ENCODE measurements at places on chromosomes 2 and 18.

- DNase-seq = no peak
These were observed 44.5 kb downstream of the MYT1L start for GRCh38 chr2:2286592-2286991.

DNA sequence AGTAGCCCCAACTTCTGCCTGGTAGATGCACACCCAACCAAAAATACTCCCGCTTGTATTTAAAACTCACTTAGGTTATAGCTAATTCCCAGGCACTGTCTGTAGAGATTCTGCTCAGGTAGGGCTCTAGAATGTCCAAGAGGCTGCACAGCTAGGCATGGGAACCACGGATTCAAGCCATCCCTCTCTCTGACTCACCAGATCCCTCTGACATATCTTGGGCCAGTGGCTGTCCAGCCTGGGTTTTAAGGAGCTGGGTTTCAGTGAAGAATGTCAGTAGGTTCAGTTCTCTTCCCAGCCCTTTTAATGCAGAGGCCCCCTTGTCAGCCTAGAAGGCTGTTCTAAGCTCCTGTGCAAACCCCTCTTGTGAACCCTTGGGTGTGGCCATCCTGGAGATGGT lies 15.9 kb upstream of the IL1R1 start:
- DNase-seq = no peak

DNA sequence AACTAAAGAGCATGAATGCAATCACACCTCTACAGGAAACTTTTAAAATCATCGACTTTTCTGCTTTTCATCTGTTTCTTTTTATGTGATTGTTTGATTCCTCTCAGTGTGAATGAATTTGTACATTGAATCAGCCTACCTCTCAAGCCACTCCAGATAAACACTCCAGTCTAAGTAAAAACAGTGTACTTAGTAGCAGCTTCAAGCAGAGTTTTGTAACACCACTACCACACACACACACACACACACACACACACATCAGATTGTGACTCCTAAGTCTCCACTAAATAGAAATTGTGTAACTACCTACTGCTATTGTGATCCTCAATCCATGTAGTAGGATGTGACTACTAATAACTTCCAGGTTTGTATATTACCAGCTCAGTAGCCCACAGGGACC lies 65.3 kb upstream of the EPB41L5 start:
- no peak for DNase-seq

GRCh38 chr2:166388481-166389070 lies 12.8 kb upstream of the SCN9A start:
- DNase-seq = no peak

- DNase-seq = no peak
These were observed 83.0 kb upstream of the CTDP1 start for GRCh38 chr18:79596446-79597175.

DNA sequence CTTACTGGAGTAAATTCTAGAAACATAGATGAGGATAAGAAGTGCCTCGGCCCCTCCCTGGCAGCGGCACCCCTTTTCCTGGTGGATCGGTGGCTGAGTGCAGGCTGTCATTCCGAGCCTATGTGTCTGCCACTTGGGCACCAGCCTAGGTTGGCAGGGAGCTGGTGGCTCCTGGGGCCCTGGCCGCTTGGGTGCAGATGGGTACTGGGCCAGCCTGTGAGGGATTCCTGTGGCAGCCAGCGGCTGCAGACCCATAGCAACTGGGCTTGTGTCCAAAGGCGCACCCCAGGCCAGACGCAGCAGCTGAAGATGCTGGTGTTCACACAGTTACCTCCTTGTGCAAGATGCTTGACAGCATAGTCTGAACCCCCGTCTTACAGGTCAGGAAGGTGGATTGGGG lies 2.8 kb downstream of the SNORC start:
- no peak for DNase-seq

DNA sequence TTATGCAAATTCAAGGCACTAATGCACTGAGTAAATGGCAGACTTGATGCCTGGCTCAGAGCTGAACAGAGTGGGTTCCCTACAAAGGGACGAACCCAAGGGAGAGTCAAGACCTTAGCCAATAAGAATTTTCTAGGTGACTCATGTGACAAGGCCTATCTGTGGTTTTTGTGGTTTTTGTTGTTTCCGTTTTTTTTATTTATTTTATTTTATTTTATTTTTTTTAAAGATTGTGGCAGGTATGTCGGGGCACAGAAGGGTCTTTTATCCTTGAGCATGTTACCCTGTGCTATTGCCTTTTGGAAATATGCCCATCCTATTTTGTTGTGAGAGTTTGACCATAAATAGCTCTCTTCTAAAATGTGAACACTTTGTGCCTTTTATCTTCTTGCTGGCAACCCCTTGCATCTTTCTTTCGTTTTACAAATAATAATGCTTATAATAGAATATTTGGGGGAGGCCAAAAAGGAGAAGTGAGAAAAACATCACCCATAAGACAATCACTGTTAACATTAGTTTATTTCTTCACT lies 113.4 kb upstream of the AQP4 start:
- no peak for DNase-seq

DNA sequence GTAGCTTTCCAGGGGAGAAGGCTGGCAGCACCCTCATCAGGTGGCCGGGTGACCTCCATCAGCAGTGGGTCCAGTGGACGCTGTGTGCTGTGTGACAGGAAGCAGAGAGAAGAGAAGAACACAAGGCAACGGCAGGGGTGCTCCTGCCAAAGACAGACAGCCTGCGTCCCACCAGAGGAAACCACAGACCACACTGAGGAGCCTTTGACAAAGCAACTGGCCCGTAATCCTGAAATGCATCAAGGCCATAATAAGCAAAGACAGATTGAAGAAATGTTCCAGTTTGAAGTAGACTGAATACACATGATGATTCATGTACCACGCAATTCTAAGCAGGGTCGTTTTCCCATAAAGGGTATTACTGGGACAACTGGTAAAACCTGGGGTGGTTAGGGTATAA lies 172.4 kb downstream of the FBXO15 start:
- DNase-seq = no peak

DNA sequence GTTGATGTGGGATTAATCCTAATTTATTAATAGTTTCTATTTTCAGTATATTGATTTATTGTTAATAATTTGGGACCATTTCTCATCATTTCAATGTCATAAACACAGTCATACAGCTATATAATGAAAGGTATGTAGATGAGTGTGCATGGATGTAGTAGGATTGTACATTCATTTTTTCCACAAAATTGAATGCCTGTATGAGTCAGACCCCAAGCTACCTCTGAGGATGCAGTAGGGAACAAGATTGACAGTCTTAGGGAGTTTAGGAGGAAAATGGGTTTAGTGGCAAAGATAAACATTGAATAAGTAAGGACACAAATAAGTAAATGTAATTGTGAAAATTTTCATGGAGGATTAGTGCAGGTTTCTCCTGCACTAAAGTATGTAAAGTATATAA lies 14.1 kb upstream of the TMEFF2 start:
- no peak for DNase-seq

- no peak for DNase-seq
These were observed 154.7 kb upstream of the HDAC4 start for GRCh38 chr2:239555571-239555905.

GRCh38 chr2:65583061-65583460 lies 150.7 kb upstream of the SPRED2 start:
- DNase-seq = no peak

GRCh38 chr2:157923598-157924217 lies 47.6 kb upstream of the ACVR1 start:
- no peak for DNase-seq

- no peak for DNase-seq
These were observed 286.0 kb downstream of the LPIN1 start for GRCh38 chr2:12032398-12032797.

DNA sequence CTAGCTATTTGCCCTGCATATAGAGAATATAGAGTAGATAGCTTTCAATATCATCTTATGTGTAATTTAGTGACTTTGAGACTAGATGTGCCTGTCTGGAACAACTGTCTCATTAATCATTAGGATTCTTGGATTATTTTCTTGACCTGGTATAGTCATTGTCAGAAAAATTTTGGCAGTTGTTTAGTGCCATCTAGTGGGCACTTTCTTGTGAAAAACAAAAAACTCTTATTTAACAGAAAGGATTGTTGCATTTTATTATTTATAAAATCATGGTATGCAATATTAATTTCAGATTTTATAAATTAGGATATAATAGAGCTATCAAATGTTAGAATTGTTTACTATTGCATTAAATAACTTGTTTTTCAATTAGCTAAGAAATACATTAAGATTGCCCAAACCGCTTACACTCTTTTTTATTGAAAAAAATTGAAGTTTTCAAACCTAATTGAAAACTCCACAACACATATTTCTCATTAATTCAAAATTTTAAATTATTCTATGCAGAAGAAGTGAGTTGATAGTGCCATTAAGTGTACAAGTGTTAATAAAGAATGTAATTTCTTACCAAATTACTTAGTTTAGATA lies 80.3 kb downstream of the DYNAP start:
- no peak for DNase-seq

GRCh38 chr2:207472343-207473048 lies 57.3 kb upstream of the CREB1 start:
- DNase-seq = no peak

DNA sequence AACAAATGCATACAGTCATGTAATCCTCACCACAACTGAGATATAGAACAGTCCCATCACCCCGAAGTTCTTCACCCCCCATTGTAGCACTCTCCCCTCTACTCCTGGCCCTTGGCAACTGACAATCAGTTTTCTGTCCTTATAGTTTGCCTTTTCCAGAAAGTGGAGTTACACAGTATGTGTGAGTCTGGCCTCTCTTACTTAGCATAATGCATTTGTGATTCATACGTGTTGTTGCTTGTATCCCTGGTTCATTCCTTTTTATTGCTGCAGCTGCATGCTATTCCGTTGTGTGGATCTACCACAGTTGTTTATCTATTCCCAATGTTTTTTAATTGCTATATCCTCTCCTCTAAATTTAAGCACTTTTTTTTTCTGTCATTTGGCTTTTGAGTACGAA lies 17.6 kb downstream of the ACYP2 start:
- no peak for DNase-seq

GRCh38 chr2:129059476-129059875 lies 740.8 kb upstream of the HS6ST1 start:
- no peak for DNase-seq

DNA sequence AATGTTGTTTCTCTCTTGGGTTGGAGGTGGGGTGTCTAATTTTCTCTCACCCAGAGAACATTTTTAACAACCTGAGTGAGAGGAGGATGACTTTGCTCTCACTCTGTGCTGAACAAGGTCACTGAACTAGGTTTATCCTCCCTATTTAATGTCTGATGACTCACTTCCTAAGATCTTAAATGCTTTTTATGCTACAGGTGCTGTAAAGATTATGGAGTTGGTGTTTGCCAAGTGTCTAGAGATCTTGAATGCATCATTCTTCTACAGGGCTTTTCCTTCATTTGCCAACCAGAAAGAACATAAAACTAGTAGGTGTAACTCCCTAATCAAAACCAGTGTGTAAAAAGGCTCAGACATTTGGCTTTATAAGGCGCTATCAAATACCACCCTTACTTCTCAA lies 350.5 kb upstream of the ETAA1 start:
- DNase-seq = no peak

- DNase-seq = no peak
These were observed 17.0 kb downstream of the PDE6D start for GRCh38 chr2:231764124-231764523.

- no peak for DNase-seq
These were observed 116.8 kb upstream of the MEIS1 start for GRCh38 chr2:66318009-66318561.

DNA sequence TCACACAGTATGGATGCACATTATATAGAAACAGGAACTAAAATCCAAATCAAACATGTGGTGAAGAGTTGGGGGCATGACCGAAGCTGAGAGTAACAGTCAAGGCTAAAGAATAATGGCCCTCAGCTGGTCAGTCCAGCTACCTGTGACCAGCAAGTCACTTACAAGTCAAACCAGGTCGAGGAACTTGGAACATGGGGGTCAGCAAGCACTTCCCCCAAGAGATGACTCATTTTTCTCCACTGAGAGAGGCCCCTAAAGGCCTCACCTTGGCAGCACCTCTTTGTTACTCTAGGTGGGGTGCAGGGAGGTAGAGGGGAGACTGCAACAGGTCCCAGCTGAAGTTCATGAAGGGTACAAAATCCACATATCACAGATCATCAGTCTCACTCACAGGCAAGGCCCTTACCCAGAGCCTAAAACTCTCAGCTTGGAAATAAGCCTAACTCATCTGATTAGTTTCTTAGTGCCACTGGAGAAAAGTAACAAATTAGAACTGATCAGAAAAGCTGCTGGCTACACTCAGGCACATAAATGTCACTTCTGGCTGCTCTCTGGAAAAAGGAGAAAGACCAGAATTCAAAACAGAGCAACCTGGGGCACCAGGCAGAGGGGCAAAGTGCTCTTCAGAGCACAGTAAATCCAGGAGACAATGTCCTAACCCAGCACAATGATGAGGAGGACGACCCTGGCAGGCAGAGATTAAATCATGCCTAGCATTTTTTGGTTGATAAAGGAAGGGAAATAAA lies 4.0 kb downstream of the SDC1 start:
- DNase-seq = no peak
